ENCODE measurements at places on chromosomes 7 and 10.

DNA sequence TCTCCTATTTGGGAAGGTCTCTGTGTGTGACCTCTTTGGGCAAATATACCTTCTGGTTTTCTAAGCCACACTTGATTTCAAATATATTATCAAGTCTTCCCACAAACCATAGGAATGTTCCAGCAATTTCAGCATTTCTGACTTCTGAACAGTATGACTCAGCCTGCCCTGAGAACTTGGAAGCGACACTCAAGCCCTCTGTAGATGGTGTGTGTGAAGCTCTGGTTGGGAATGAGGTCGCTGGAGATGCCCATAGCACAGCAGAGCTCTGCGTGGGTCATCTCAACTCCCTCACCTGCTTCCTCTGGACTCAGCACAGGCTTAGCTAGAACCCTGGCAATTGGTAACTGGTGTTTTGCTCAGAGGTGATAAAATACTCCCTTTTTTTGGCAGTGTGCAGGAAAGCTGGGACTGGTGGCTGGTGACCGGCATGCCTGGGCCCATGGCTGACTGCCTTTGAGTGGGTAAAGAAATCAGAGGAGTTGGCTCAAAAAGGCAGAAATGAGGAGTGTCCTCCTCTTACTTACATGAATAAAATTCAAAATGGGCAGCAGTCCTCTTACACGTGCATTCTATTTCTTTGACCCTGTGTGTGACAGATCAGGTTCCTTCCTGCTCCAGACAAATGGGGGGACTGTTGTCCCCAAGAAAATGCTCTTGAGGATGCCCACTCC is 87.5 kb upstream of the NRP1 start:
- DNase-seq: no peak

DNA sequence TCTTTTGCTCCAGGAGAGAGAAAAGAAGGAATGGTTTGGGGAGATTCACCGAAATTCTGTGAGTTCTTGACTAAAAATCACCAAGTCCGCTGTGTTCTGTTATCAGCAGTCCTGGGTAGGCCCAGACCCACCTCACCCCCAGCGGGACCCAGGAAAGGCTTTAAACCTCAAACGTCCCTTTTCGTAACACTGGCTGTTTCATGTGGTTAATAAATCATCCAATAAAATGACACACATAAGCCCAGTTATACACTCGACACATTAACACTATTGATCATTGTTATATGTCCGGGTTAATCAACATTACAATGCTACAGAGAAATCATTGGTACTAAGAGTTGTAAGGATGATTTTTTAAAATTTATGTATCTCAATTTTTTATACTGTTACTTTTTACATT is 25.2 kb downstream of the DIP2C start:
- DNase-seq: no peak

DNA sequence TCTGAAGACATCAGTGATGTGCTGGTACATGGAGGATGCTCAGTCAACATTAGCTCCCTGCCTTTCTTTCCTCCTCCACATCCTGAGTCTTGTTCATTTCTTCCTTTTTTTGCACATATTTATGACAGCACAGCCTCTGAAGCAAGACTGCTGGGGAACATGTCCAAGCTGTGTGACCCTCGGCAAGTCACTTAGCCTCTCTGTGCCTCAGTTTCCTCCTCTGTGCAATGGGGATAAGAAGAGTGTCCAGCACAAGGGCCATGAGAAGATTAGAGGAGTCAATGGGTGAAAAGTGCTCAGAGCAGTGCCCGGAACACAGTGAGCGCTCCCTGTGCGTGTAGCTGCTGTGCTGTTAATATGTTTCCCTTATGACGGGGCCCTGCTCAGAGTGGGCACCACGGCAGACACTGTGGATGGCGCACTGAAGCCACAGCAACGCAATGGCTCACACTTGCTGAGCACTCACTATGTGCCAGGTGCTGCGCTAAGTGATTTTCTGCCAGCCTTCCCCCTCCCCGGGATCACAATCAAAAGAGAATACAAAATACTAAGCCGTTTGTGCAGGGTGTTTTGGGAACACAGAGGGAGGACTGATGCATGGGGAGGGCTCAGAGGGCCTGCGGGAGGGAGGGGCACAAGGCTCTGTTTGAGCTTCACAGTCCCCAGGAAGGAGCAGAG is 28.7 kb downstream of the ZCCHC24 start:
- no peak for DNase-seq

DNA sequence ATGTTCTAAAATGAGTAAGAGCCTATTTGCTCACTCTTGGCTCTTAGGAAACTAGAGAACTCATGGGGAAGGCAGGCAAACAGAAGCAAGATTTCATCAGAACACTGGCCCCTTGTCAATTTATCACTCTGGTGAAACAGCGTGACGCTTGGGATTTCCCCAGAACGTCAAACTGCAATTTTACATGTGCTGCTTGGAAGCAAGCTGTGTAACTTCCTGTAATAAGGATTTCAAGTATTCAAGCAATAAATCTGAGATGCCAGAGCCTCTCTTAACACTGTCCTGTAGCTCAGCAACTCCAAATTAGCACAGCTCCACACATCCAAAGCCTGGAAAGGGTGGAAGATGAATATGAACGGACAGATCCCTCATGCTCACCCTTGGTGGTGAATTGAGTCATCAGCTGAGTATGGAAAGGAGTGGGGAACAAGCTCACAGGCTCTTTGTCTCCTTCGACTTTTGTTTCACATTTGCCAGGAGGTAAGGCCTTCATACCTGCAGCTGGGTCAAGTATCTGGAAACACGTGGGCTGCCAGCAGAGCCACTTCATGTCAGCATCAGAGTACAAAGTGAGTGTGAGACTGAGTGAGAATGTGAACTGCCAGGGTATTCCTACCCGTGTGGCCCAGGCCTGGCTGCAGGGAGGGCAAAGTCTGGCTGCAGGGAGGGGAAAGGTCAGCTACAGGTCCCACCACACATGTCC is 140.4 kb upstream of the NAMPT start:
- peak; percentile 49 for DNase-seq

DNA sequence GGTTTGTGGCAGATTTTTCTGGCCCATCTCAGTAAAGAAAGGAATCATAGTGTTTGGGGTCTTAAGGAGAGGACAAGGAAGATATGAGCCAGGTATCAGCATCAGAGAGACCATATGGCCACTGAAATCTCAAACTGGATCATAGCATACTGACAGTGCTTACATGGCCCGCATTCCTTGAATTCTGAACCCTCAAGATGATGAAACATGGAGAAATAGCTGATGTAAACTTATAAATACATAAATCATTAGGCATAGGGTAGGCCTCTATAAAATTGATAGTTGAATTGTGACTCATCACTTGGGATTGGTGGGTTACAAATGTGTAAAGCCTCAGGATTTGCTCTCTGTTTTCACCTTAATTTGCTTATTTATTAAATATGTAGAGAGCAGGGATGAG is 688.5 kb downstream of the CNTNAP2 start:
- DNase-seq: no peak

Data from activated T-helper 1 cell treated with anti-CD3 and anti-CD28 coated beads, Interleukin-2, amount 50 U/mL, for 16 hours (primary cell).